Vagina (tissue), 2 donors: ENCODE measurements at places on chromosomes 4 and X.

DNA sequence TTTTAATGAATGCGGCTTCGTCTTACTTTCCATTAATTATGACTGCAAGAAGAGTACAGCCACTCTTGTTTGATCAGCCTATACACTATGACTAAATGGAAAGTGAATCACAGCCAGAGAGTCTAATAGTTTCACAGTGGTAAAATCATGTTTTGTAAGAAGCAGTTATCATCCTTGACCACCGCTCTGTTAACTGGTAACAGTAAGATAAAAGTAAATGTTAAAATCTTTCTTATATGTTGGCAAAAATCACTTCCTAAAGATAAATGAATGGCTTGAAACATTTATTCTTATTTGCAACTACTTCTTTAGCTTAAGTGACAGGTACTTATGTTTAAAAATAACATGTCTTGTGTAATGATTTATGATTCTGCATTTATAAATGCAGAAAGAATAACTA, 13.2 kb downstream of the GALNT7 start:
- DNase-seq = no peak

DNA sequence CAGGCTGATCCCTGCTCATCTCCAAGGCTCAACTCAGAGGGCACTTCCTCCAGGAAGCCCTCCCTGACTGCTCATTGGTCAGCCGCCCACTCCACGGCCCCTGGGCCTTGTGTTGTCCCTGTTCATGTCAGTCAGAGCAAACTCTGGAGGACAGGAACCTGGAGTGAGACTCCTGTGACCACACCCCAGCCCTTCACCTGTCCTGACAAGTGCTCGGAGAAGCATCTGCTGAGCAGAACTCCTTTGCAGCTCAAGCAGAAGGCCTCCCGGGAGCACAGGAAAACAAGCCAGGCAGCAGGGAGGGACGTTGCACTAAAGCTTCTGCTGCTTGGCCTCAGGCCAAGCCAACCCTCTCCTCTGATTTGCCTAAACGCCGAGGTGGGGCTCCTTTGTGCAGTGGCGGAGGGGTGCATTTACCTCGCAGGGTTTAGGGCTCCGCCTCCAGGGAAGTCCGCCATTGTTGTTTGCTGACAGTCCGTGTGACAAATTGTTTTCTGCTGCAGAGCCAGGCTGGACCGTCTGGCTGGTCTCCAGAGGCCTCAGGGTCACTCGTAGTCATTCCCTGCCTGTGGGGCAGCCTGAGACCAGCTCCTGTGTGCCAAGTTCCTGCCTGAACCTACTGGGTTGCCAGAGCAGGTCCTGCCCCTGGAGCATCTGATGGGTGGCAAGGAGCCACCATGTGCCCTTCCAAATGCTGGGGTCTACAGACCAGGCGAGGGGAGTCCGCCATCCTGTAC, 61.8 kb downstream of the C4orf50 start:
- DNase-seq = no peak

- no peak for DNase-seq
These were observed 51.7 kb downstream of the TBCK start for GRCh38 chr4:106264331-106264728.

- DNase-seq = no peak
These were observed at the start of gene BCOR for GRCh38 chrX:40097504-40098263. Gene BCOR, minus strand, starts transcription at chrX:40097958. Its CDS starts 20,029 bp downstream, at chrX:40077929.

DNA sequence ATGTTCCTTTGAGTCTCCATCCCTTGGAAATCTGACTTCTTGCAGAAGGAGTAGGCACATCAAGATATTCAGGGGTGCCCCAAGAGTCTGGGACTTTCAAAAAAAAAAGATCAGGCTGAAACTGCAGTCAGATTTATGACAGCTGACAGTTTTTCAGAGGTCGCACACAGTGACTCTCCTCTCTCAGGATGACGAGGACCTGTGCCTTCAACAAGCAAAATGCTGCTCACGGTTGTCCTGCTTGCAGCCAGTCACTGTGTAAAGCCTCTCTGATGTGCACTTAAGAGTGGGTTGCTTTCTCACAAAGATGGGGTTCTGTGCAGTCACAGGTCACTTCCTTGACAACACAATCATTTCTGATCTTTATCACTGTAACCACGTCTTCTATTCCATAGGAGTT, 178.2 kb downstream of the PTTG2 start:
- DNase-seq = no peak

DNA sequence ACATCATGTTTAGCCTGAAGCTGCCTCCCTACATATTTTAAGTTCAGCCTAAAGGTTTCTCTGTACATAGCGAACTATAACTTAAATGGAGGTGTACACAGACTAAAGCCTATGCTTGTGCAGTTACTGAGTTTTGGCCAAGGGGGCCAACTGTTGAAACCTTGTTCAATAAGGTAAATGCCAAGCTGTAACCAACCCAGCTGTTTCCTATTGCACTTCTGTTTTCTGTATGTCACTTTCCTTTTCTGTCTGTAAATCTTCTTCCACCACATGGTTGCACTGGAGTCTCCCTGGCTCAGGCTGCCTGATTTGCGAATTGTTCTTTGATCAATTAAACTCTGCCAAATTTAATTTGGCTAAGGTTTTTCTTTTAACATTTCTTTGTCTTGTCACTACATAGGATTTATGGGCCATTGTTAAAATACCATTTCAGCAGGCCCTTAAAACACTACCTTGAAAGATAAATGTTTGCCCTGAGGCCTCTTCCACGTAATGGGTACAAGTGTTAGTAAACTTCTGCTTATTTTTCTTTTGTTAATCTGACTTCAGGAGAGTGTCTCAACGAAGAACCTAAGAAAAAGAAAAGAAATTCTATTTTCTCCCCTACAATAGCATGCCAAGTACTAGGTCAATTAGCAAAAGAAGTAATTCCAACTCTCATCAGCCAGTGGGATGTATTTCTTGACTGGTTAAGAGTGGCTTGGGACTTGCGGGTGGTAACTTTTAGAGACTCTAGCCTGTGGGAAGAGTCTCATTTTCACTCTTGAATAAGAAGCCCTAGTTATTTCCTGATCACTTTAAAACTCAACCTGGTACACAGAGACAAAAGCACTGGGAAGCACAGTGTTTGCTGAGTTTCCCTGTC, 45.7 kb upstream of the PRSS12 start:
- no peak for DNase-seq

DNA sequence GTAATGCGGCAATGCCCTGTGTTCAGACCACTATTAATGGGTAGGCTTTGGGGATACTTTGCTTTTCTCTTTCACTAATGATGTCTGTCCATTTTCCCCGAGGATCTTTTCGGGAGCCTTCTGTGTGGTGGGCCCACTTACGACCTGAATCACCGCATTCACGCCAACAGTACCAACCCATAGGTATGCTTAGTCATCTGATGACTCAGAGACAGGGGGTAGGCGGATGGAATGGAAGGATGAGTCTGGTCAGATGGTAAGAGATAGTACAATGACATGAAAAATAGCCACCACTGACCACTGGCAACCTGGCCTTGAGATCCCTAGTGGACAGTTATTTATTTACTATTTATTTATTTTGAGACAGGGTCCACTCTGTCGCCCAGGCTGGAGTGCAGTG, 76.0 kb upstream of the DHRSX start:
- no peak for DNase-seq

GRCh38 chrX:10795721-10796120, 175.3 kb upstream of the MID1 start:
- no peak for DNase-seq

DNA sequence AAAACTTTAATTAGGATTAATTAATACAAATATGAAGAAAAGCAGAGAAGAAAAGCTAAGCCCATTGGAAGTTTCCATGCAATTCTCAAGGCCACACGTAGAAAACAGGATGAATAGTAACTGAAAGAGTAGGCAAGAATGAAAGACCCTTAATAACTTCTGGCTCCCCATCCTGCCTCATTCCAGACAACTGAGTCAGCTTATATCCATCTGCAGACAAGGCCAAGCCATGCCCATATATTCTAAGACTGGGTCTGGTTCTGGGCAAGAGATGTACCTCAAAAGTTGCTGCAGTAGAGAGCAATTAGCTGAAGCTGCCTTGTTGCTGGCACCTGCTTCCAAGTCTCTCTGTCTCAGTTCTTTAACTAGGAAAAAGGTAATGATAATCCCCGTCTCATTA, 244.1 kb downstream of the GPC3 start:
- no peak for DNase-seq

DNA sequence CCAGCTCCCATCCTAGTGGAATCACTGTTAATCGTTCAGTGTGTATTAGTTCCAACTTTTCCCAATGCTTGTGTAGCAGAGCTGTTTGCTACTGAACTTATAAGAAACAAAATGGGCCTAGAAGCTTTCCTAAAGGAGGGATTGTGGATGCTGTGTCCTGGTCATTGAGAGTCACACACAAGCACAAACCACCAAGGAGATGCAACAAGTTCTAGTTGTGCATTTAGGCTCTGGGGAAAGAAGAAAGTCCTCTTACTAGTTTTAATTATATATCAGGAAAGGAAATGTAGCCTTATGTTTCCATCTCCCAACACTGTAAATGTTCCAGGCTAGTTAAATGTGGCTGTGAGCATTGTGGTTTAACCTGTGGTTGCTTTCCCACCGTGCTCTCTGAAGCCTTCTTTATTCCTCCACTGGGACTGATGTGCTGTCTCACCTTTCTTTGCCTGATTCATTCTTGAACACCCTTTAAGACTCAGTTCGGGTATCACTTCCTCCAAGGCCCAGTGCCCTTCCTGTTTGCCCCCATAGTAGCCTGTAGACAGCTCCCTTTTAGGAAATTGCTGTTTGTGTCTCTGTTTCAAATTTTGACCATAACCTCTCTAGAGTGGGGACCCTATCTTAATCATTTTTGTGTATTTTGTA, 34.3 kb downstream of the ATP10D start:
- DNase-seq = no peak

- DNase-seq = no peak
These were observed 75.4 kb downstream of the AFF1 start for GRCh38 chr4:87010192-87010591.

DNA sequence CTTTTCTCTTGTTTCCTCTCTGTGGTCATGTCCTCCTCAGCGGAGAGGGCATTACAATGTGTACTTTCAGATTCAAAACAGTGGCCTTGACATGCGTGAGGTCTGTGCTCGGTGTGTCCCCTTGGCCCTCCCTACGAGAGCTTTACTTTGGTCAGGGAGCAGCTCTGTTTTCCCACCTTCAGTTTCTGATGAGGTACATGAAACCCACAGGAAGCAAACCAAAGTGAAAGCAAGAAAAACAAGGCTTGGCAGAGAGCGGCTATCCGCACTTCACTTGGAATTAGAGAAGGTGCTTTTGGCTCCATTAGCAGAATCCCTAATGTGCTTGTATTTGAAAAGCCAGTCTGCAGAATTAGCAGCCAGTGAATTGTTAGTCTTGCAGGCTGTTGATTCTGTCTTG, 19.5 kb upstream of the BOD1L1 start:
- no peak for DNase-seq
